ENCODE measurements at places on chromosomes 7 and 10. TPM values are rescaled to one million over a fixed set of nuclear protein-coding genes. Genes with fewer than 3 reads are reported as not detected.

GRCh38 chr10:30540276-30540675 lies 89.3 kb downstream of the LYZL2 start:
- no peak for DNase-seq

- DNase-seq = no peak
Observed at GRCh38 chr7:66157060-66157459, 42.4 kb downstream of the CRCP start.

DNA sequence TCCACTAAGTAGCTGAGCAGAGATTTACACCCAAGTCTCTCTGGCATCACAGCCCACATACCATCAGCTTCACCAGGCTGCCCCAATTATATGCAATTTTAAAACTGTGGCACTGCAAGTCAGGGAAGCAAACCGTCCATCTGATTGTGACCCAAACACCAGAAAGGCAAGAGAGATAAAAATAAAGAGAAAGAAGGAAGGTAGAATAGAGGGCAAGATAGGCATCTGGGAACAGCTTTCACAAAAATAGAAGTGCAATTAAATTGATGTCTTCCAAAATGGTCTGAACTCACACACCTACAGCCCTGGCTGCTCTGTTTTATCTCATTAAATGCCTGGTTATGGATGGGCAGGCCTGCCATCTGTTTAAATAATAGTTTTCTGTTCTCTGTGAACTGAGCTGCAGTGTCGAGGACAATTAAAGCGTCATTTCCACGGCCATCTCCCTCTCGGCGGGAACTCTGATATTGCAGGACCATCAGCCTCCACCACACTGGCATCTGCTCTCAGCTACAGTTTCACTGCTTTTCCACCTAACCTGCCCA lies 509.1 kb downstream of the INHBA start:
- DNase-seq = no peak

DNA sequence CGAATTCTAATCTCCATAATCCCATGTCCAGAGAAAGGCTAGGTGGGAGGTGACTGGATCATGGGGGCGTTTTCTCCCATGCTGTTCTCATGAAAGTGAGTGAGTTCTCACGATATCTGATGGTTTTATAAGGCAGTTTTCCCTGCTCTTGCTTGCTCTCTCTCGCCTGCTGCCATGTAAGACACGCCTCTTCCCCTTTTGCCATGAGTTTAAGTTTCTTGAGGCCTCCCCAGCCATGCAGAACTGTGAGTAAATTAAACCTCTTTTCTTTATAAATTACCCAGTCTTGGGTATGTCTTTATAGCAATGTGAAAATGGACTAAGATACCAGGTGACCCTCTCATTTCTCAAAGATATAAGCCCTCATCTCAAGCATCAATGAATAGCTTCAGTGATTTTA lies 1.1 kb upstream of the ACTA2 start:
- DNase-seq = no peak

DNA sequence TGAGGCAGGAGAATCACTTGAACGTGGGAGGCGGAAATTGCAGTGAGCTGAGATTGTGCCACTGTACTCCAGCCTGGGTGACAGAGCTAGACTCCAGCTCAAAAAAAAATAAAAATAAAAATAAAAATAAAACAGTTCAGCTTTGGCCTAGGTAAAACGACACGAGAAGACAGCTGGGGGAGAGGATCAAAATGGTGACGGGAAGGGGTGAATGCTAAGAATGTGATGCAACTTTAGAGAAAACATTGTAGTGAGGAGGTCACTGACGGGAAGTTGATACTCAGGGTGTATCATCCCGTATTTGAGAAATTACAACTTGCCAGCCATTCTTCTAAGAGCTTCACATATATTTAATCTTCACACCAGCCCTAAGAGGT lies 1.1 kb downstream of the NDST2 start:
- no peak for DNase-seq

DNA sequence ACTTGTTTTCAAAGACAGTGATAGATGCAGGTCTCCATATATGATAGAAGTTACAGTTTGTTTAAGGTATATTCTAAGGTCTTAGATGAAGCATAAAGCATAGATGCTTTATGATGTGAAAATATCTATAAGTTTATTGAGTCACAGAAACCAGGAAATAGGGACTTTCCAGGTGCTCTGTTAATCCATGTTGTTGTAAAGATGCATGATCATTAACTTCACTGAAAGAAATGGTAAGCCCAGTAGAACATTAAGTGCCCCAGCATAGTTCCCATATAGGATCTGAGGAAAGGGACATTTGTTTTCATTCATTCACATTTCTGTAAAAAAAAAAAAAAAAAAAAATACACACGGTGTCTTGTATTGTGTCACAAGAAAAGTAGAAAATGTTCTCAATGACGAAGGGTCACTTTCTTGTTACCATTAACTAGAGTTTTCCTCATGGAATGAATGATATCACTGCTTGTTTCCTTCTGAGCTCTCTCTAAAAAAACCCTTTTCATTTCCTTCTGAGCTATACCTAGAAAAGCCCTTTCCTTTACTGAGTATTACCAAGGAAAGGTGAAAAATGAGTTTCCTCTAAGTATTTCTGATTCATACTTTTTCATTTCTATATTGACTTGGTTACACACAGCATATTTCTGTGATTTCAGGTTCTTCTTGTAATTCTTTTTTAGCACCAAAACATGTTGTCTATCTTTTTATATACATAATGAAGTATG lies 105.2 kb downstream of the MACC1 start:
- no peak for DNase-seq

DNA sequence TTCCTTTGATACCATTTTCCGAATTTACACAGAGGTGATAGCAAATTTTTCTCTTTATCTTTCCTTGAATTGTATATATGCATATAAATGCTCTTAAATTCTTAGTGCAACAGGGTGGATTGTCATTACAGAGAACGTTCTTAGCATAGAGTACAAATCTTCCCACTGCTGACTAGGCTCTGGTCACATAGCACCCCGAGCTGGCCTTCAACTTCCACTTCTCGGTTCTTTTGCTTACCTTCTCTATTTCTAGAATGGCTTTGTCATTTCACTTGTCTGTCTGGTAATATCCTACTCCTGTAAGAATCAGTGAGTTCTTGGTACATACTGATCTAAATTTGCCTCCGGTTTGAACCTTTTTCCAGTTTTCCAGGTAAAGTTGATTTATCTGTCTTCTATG lies 13.4 kb downstream of the ADIRF start:
- no peak for DNase-seq

DNA sequence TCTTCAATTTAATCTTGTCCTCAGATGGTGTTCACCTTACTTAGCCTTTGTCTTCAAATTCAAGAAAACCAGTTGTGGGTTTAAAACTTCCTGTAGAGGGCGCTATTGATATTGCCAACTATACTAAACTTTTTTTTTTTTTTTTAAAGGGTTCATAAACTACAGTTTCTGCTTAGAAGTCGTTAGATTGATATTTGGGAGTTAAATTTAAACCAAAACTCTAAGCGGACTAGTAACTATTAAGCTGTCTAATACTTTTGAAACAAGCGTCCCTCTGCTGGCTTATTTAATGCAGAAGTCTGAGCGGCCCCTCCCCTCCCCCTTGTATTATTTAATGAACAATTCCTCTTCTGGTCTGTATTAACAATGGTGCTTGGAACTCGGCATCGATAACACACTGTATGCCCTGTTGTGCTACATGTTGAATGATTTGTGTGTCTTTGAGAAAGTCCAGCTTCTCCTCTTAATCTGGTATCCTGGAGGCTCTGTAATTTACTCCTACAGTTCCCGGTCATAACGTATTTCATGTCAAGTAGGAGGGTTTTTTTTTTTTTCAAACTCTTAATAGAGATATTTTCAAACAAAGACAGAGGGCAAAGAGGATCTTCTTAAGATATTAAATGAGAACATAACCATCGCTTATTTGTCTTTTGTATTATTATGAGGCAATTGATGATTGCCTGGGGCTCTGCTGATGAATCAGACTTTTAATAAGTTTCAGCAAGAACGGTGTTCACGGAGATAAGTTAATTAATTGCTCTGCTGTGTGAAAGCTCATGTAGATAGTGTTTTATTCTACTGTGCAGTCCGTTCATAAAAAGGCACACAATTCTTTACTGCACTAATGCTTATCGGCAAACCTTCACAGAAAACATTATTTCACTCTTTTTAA lies 22.6 kb upstream of the CREB5 start:
- no peak for DNase-seq

GRCh38 chr7:158730383-158731346 lies 26.1 kb upstream of the NCAPG2 start:
- DNase-seq = no peak

DNA sequence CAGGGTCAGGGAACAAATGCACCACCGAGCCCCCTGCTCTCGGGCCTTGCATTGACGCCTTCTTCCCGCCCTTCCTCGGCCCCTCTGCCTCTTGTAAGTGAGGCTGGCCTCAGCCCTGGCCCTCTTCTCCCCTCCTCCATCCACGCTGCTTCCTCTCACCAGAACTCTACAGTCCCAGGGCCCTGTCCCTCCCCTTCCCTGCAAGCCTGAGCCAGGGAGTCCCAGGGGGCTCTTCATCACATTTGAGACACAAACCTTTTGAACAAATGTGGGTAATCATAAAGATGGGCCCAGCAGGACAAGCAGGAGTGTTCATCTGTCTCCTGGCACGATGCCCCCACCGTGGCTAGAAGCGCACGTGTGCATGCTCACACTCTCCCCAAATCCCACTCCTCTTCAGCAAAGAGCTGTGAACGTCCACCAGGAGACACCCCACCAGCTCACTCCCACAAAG lies 57.7 kb downstream of the SLIT1 start:
- peak; percentile 54 for DNase-seq

Gene PKD1L1
- total RNA-seq = 2.5 TPM

Gene CALHM1
- total RNA-seq = not detected

Gene CACNA2D1
- 87.3 TPM for total RNA-seq

Gene ZNF117
- total RNA-seq = 6.0 TPM

Gene CCL26
- 0.83 TPM for total RNA-seq

All from cardiac septum (tissue), 1 donor.